Vagina (tissue), 2 donors: ENCODE measurements at places on chromosomes 3 and 15.
A peak's percentile ranks its signal among the peaks of the same experiment; 100 is the strongest.

GRCh38 chr15:101010781-101011180 is 91.6 kb downstream of the LRRK1 start:
- H3K36me3 ChIP-seq: no peaks in the 10 kb centered on the region
- peaks cover 18% of the 10 kb centered on the region for H3K4me1 ChIP-seq
- H3K4me3 ChIP-seq: no peak overlapping the region

GRCh38 chr3:4981665-4982494 is 2.6 kb downstream of the BHLHE40 start:
- peak overlapping the region; percentile 92 for H3K4me3 ChIP-seq
- H3K4me1 ChIP-seq: peaks cover 74% of the 10 kb centered on the region
- DNase-seq: no peak
- H3K36me3 ChIP-seq: no peaks in the 10 kb centered on the region
- H3K27me3 ChIP-seq: no peaks in the 10 kb centered on the region

DNA sequence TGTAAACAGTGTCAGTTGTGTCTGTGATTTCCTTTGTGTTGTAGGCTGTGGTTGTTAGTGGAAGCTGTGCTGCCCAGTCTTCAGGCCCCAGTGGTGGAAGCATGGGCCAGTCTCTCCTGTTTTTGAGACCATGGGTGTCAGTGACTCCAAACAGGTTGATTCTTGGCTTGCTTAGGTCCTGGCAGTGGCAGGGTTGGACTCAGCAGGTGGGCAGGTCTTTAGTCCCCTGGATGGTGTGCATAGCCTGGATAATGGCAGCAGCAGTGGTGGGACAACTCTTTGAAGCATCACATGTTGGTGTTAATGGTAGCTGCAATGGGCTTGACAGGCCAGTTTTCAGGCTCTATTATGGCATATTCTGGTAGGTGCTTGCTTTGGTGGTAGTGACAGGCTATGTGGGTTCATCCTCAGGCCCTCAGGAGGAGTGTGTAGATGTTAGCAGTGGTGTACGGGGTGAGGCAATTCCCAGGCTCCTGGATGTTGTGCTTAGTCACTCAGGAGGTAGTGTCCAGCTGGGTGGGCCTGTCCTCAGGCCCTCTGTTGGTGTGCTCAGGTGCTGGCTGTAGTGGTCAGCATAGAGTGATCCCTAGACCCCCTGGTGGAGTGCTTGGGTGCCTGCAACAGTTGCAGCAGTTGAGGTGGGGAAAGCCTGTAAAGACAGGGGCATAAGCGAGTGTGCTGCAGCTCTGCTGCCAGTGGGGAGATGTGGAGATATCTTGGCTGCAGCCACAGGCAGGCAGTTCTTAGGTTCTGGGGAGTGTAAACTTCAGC is 596.7 kb downstream of the PDCD6IP start:
- H3K4me1 ChIP-seq: no peaks in the 10 kb centered on the region
- H3K27ac ChIP-seq: no peak overlapping the region
- H3K36me3 ChIP-seq: no peaks in the 10 kb centered on the region
- no peak for DNase-seq

- no peak for DNase-seq
- no peaks in the 10 kb centered on the region for H3K36me3 ChIP-seq
- no peak overlapping the region for H3K4me3 ChIP-seq
- no peaks in the 10 kb centered on the region for H3K4me1 ChIP-seq
- no peaks in the 10 kb centered on the region for H3K27me3 ChIP-seq
Measured at GRCh38 chr3:77902675-77903074, 862.8 kb downstream of the ROBO2 start.

GRCh38 chr3:21830541-21830940 is 79.5 kb upstream of the ZNF385D start:
- no peaks in the 10 kb centered on the region for H3K27me3 ChIP-seq
- H3K36me3 ChIP-seq: no peaks in the 10 kb centered on the region
- DNase-seq: no peak
- no peak overlapping the region for H3K4me3 ChIP-seq

DNA sequence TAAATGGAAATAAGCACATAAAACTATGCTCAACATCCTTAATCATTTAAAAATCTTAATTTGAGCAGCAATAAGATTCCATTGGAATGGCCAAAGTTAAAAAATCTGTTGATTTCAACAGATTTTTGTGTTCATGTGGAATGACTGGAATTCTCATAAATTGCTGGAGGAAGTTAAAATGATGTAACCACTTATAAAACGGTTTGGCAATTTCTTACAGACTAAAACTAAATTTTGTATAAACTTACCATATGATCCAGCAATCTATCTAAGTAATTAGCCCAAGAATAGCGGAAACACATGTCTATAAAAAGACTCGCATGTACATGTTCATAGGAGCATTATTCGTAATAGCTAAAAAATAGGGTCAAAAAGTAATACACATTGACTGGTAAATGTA is 1713.6 kb downstream of the SI start:
- no peaks in the 10 kb centered on the region for H3K36me3 ChIP-seq
- no peak for DNase-seq
- no peaks in the 10 kb centered on the region for H3K27me3 ChIP-seq

- no peaks in the 10 kb centered on the region for H3K27me3 ChIP-seq
- H3K4me3 ChIP-seq: no peak overlapping the region
- H3K36me3 ChIP-seq: no peaks in the 10 kb centered on the region
- no peak overlapping the region for H3K27ac ChIP-seq
Measured at GRCh38 chr3:69081583-69082262, 1.6 kb upstream of the UBA3 start.

DNA sequence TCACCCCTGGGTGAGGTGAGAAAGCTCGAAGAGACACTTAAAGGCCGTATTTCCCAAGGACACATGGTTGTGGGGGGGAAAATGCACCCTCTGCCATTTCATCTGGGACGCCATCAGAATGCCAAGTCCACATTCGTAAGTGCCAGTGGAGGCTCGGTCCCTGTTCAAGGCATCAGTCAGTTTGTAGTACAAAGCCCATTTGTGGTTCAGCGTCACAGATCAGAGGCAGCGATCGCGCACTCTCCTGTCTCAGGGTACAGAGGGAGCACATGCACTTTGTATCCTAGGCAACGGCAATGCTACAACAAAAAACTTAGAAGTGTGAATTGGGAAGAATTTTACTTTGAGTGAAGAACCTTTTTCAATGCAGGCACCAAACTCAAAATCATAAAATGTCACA is 27.2 kb downstream of the SEMA6D start:
- no peak for DNase-seq
- H3K4me1 ChIP-seq: no peaks in the 10 kb centered on the region
- no peaks in the 10 kb centered on the region for H3K36me3 ChIP-seq
- no peaks in the 10 kb centered on the region for H3K27me3 ChIP-seq
- H3K4me3 ChIP-seq: no peak overlapping the region

- peak overlapping the region; percentile 17 for H3K27ac ChIP-seq
- peaks cover 4% of the 10 kb centered on the region for H3K4me1 ChIP-seq
- no peaks in the 10 kb centered on the region for H3K36me3 ChIP-seq
- no peaks in the 10 kb centered on the region for H3K27me3 ChIP-seq
- H3K4me3 ChIP-seq: no peak overlapping the region
- peak; percentile 84 for DNase-seq
Measured at GRCh38 chr3:139120086-139121056, 75.7 kb upstream of the PRR23C start.

GRCh38 chr3:30401971-30402370 is 204.4 kb upstream of the TGFBR2 start:
- H3K4me3 ChIP-seq: no peak overlapping the region
- H3K4me1 ChIP-seq: peaks cover 14% of the 10 kb centered on the region
- H3K27ac ChIP-seq: no peak overlapping the region
- H3K27me3 ChIP-seq: no peaks in the 10 kb centered on the region
- DNase-seq: no peak

GRCh38 chr3:56137415-56137814 is 330.9 kb downstream of the ERC2 start:
- no peak overlapping the region for H3K27ac ChIP-seq
- no peak overlapping the region for H3K4me3 ChIP-seq
- H3K27me3 ChIP-seq: no peaks in the 10 kb centered on the region
- H3K36me3 ChIP-seq: no peaks in the 10 kb centered on the region
- DNase-seq: no peak

- no peaks in the 10 kb centered on the region for H3K27me3 ChIP-seq
- H3K4me3 ChIP-seq: no peak overlapping the region
- DNase-seq: no peak
- H3K36me3 ChIP-seq: no peaks in the 10 kb centered on the region
Measured at GRCh38 chr3:46021516-46021915, 5.8 kb downstream of the XCR1 start.

DNA sequence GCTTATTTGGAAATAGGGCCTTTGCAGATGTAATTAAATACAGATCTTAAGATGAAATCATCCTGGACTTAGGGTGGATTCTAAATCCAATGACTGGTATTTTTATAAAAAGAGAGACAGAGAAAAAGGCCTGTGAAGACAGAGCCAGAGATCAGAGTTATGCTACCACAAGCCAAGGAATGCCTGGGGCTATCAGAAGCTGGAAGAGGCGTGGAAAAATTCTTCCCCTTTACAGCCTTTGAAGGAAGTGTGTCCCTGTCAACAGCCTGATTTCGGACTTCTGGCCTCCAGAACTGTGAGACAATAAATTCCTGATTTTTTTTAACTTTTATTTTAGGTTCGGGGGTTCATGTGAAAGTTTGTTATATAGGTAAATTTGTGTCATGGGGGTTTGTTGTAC is 154.1 kb upstream of the CADPS start:
- H3K36me3 ChIP-seq: no peaks in the 10 kb centered on the region
- no peak for DNase-seq
- H3K27ac ChIP-seq: no peak overlapping the region
- H3K27me3 ChIP-seq: no peaks in the 10 kb centered on the region
- H3K4me1 ChIP-seq: no peaks in the 10 kb centered on the region

DNA sequence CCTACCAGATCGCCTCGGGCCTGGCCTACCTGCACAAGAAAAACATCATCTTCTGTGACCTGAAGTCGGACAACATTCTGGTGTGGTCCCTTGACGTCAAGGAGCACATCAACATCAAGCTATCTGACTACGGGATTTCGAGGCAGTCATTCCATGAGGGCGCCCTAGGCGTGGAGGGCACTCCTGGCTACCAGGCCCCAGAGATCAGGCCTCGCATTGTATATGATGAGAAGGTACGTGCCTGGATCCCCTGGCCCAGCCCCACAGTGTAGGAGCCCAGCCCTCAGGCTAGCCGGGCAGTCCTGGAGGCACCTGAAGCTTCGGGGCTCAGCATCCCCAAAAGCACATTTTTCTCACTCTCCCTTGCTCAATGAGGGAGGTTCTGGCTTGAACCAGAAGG is 135.8 kb downstream of the LRRK1 start:
- H3K27ac ChIP-seq: no peak overlapping the region
- H3K36me3 ChIP-seq: no peaks in the 10 kb centered on the region
- DNase-seq: peak; percentile 52
- no peaks in the 10 kb centered on the region for H3K27me3 ChIP-seq
- peaks cover 8% of the 10 kb centered on the region for H3K4me1 ChIP-seq
- no peak overlapping the region for H3K4me3 ChIP-seq

- DNase-seq: no peak
- H3K4me1 ChIP-seq: no peaks in the 10 kb centered on the region
- H3K4me3 ChIP-seq: no peak overlapping the region
- H3K36me3 ChIP-seq: no peaks in the 10 kb centered on the region
Measured at GRCh38 chr15:86316726-86317383, 237.2 kb downstream of the AGBL1 start.

GRCh38 chr15:38810686-38811085 is 246.1 kb upstream of the RASGRP1 start:
- no peaks in the 10 kb centered on the region for H3K4me1 ChIP-seq

DNA sequence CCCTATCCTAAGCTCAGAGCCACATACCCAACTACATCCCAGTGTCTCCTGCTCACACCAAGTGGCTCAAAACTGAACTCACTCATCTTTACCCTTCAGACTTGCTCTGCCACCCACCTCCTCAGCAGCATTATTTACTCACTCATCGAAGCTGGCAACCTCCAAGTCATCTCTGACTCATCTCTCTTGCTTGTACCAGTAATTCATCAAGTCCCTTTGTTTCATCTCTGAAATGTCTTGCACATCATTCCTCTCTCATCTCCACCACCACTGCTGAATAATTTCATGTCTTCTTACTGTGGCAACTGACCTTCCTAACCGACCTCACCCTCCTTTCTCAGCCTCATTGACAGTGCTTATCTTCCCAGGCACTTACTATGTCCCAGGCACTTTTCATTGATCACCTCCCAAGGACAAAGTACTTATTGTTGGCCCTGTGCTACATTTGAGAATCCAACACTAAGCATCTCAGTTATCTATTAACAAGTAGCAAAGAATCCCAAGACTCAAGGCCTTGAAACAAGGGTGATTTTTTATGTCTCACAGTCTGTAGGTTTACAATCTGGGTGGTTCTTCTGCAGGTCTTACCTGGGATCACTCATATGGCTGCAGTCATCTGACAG is 82.0 kb downstream of the MRPL46 start:
- no peak overlapping the region for H3K4me3 ChIP-seq
- no peaks in the 10 kb centered on the region for H3K4me1 ChIP-seq
- H3K27ac ChIP-seq: no peak overlapping the region
- no peak for DNase-seq
- no peaks in the 10 kb centered on the region for H3K36me3 ChIP-seq

DNA sequence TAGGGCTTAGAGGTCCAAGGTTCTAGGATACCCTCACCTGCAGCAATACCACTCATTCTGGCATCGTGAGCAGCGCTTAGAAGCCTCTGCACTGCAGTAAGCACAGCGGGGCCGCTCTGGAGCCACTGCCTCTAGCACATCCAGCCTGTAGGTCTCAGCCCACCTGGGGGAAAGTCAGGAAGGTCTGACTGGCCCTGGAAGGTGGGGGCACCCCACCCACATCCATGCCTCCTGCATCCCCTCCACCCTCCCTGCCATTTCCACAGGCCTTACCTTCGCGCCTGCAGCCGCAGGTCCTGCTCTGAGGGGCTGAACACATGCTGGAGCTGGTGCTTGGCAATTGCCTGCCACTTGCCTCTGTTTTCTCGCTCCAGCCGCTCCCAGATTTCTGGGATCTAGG is 901 bp upstream of the RASSF1 start:
- no peaks in the 10 kb centered on the region for H3K36me3 ChIP-seq
- DNase-seq: no peak

- DNase-seq: no peak
- H3K4me1 ChIP-seq: no peaks in the 10 kb centered on the region
- no peaks in the 10 kb centered on the region for H3K27me3 ChIP-seq
- H3K4me3 ChIP-seq: no peak overlapping the region
- H3K36me3 ChIP-seq: peaks cover 11% of the 10 kb centered on the region
Measured at GRCh38 chr15:48494631-48495030, 150.9 kb downstream of the FBN1 start.

DNA sequence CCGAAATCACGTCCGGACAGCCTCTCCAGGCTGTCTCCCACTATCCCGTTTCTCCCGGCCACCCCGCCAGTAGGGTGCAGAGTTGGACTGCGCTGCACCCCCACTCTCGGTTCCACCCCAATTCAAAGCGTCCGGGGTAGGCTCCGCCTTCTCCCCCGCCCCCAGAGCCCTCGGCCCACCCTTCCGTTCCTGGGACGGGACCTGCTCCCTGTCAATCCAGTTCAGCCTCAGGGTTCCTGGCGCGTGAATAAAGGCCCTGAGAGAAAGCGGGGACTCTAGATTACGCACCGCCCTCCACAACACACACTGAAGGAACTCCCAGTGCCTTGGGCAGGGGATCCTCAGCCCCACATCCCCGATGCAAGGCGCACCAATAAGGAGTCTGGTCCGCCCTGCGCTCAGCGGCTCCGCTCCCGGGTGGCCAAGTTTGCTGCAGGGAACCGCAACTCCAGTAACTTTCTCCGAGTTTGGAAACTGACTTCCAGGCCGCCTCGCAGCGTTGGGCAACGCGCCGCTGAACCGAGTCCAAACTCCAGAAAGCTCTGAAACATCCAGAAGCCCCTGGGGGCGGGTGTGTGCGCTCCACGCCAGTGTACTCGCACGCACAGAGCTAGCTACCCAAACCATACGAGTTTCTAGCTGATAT is 1.9 kb downstream of the ADAMTS9 start:
- H3K4me3 ChIP-seq: peak overlapping the region; percentile 62
- H3K27ac ChIP-seq: peak overlapping the region; percentile 97
- DNase-seq: peak; percentile 97
- no peaks in the 10 kb centered on the region for H3K27me3 ChIP-seq
